HFFc6 (cell line): ENCODE measurements at places on chromosomes 11 and 22.

DNA sequence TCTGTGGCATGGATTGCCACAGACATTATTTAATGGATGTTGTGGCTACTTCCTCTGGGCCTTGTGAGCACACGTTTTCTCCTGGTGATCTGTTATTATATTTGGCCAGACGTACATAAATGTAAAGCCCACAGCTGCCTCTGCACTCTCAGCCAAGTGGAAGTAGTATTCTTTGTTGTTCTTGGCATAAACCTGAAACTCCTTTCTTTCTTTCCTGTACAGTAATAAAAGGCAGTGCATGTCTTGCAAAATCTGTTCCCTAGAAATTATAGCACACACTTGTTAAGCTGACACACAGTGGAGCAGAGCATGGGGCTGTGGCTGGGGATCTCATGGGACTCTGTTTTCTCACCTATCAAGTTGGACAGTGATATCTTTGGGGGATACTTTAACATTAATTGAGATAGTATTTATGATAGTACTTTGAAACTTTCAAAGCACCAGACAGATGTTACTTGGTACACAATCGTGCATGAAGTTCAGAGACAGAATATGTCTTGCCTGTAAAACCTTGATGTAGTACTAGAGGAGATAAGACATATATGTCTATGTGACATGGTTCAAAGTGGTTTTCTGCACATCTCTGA is 20.9 kb downstream of the PANX1 start:
- peak; percentile 39 for DNase-seq

DNA sequence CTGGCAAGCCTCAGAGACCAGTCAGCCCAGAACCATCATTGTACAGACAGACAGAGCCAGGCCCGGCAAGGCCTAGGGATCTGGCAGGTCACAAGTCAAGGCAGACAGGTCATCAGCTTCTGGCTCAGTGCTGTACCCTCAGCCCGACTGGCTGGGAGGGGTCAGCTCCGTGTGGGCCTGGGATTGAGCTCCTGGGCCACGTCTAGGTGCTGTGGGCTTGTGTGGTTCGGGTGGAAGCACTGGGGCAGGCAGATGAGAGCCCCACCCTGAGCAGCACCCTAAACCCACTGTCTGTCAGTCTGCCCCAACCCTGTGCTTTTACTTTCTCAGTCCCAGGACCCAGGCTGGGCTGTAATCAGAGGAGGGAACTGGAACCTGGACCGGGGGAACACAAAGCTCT is 26.9 kb upstream of the P2RY2 start:
- DNase-seq = no peak

DNA sequence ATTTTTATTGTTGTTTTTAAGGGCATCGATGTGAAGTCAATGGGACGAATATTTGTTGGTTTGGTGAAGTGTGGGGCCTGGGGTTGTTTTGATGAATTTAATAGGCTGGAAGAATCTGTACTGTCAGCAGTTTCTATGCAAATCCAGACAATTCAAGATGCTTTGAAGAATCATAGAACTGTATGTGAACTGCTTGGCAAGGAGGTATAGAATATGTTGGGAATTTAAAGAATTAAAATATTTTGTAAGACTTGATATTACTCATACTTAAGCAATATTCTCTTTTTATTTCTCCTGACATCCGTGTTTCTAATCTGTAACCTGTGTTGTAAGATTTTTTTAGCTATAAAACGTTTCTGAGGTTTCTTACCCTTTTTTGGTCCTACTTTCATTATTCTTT is 61.6 kb downstream of the DYNC2H1 start:
- peak; percentile 12 for DNase-seq

GRCh38 chr11:8239536-8240228 is 24.0 kb downstream of the LMO1 start:
- no peak for DNase-seq

DNA sequence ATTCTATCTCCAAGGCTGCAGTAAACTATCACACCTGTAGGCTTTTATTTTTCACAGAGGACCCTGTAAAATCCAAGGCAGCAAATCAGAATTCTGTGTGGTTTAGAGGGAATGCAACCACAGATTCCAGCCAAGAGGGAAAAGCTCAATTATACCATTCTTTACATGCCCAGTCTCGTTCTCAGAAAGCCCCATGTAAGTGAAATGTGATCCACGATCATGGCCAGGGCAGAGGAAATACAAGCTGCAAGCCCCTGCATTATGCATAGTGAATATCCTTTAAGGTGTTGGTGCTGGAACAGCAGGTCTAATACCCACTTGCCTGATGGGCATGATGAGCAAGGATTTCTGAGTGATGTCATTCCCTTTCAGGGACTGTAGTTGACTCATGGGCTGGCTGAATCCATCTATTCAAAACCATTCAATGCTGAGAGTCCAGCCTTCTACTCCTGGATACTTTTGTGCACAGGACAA is 198.7 kb upstream of the MTMR2 start:
- DNase-seq = peak; percentile 20
